ENCODE measurements at places on chromosomes 2 and 18. TPM values are rescaled to one million over a fixed set of nuclear protein-coding genes. Genes with fewer than 3 reads are reported as not detected.

DNA sequence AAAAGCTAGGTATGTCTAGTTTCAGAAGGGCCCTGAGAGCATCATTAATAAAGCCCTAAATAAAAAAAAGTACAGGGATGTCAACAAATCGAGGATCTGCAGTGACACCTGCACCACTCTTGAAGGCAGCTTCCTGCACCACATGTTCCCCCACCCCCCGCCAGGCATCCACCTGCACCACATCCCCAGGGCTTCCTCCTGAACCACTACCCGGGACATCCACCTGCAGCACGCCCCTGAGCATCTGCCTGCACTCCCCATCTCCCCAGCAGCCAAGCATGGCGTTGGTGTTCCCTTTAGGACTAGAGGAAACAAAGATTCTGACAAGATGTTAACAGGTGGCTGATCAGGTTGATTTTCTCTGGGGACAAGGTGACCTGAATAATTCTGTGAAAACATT is 55.2 kb downstream of the DLGAP1 start:
- no peak for DNase-seq

DNA sequence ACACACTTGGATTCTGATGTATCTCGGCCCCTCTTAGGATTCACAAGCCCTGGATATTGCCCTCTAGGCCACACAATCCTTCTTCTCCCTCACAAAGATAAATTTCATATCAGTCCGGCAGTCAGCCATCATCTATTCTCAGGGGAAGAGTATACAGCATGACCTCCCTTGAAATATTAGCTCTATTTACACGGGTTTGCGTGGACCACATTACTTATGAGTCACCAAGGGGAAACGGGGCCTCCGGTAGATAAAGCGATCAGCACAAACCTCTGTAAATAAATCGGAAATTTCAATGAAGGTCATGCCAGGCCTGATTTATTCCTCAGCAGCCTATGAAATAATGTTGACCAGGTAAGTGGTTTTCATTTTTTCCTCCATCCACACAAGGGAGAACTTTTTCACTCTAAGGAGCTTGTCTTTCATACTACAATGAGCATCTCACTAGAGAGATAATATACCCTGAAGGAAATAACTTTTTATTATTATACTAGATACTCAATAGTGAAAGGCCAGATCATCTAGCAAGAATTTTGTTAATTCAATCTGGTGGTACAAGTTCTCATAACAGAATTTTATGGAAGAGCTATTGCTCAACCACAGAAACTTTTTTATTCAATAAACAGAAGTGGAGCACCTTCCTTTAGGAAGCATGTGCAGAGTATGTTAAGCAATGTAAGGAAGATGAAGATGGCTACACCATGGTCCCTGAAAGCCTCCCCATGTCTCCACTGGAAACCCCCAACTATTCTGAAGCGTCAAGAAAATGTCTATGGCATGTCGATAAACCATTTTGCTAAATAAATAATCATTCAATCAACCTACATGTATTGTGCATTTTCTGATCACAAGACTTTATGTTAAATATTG is 125.2 kb upstream of the PIK3C3 start:
- DNase-seq: no peak

GRCh38 chr18:8982416-8983183 is 119.9 kb upstream of the NDUFV2 start:
- no peak for DNase-seq

GRCh38 chr2:198004921-198005829 is 200.8 kb downstream of the PLCL1 start:
- DNase-seq: no peak

The FSHR gene
- not detected for total RNA-seq

DNA sequence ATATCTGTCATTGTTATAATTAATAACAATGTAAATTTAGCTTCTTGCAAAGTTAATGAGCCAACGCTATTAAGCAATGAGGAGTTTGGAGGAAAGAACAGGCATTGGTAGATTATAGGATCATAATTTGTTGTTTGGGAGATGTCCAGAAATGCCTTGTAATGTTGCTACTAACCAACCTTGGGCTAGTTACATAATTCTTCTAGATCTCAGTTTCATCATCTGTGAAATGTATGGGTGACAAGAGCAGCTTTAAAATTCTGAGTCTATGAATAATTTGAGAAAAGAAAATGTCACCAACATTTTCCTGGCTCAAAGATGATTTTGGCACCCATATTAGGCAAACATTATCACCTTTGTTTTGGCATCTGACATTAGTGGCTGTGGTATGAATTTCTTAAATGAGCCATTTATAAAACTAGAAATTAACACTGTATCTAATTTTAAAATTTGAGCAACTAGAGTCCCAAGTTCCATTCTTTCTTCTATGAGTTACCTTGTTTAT is 2.9 kb downstream of the TMEM178A start:
- no peak for DNase-seq

DNA sequence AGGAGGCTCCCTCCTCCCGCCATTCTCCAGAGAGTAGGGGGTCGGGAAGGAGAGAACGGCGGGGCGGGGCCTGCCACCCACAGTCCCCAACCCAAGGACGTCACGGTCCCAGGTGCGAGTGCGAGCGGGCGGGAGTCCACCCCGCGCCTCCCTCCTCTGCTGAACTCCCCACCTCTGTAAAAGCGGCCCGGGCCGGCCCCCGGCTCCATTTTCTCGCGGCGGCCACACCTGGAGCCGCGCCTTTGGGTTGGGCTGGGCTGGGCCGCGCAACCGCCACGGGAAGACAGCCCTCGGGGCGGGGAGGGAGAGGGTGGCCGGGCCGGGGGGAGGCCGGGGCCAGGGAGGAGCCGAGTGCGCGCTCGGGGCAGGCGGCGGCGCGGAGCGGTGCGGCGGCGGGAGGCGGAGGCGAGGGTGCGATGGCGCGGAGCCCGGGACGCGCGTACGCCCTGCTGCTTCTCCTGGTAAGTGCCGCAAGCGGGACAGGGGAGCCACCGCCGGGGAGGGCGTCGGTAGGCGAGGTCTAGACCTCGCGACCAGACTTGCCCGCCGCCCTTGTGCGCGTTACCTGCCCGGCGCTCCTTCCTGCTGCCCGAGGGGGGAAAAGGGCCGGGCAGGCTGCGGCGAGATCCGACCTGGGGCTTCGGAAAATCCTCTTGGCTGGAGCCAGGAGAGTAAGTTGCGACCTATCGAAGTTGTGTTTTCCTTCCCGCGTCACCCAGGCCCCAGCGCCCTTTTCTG is at the start of gene DSG2:
DSG2 (plus strand) TSS at position 342 of the 738 bp plus-strand sequence; CDS start at position 417, 75 bp downstream.
- no peak for DNase-seq

GRCh38 chr18:7633171-7633570 is 66.1 kb downstream of the PTPRM start:
- DNase-seq: no peak

- no peak for DNase-seq
Observed at GRCh38 chr18:74381621-74382295, 66.1 kb downstream of the C18orf63 start.

DNA sequence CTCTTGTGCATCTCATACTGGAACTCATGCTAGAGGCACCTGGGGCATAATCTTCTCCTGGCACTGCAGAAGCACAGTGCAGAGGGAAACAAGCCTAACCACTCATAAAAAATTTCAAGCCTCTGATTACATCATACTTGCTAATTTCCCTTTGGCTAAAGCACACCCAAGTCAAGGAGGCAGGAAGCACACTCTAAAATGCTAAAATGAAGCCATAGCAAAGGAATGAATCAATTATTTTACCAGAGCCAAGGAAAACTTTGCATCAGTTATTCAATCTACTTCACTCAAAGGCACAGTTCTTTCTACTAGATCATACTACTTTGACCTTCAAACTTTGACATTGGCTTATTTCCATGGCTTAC is 79.6 kb upstream of the SPOPL start:
- no peak for DNase-seq

DNA sequence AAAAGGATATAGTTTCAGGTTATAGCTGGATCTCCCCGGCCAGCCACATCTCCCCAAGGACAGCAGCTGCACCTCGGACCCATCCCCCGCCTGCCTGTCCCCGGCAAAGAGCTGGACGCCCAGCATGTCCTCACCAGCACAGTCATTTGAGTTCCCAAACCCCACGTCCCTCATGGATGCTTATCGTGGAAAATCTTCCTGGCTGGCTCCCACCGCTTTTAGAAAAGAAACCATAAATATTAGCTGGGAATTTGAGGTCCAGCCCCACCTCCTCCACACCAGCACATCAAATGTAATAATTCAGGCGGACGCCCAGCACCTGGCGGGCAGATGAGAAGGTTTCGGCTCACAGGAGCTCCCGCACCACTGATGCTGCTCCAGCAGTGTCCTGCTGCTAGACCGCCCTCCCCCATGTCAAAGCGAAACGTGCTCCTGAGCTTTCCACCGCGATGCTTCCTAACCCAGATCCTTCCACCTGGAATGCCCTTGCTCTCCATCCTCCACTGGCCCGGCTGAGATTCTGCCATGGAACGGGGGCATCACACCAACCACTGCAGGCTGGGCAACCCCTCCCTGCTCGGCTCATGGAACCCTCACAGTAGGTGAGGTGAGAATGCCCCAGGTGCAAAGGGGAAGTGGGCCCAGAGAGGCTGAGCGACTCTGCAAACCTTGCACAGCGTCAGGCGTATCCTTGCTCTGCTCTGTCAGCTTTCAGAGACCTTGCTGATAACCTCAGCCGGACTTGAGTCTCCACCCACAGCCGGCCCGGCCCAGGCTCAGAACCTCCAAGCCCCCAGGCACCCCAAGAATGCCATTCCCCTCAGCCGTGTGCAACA is 71.5 kb upstream of the GPC1 start:
- DNase-seq: no peak

The MAP2 gene
- 20.2 TPM for total RNA-seq

The NOSTRIN gene
- total RNA-seq: 26.1 TPM

DNA sequence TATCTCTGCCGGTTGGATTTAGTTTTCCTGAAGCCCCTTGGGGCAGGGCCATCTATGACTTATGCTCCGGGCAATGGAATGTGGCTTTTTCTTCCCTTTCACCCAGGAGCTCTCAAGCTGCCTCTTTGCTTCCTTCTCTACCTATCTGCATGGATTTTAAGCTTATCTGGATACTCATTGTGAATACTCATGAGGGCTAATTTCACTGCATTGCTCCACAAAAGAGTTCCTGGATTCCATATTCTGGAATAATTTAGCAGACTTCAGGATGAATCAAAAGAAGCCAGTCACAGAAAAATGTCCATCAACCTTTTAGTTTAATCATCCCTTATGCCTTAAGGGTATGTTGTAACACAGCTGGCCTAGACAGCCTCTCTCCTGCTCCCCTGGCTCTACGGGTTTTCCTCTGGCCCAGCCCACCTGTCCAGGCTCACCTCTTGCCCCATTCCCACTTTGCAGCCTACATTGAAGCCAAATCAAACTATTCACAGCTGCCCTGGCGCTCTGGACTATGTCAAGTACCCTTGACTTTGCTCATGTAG is 122.8 kb upstream of the RMDN2 start:
- DNase-seq: no peak

The ITGB6 gene
- total RNA-seq: not detected

The MC2R gene
- total RNA-seq: not detected

- DNase-seq: no peak
Observed at GRCh38 chr2:53636596-53636995, 131.0 kb upstream of the CHAC2 start.

The LRATD1 gene
- total RNA-seq: 1.3 TPM

DNA sequence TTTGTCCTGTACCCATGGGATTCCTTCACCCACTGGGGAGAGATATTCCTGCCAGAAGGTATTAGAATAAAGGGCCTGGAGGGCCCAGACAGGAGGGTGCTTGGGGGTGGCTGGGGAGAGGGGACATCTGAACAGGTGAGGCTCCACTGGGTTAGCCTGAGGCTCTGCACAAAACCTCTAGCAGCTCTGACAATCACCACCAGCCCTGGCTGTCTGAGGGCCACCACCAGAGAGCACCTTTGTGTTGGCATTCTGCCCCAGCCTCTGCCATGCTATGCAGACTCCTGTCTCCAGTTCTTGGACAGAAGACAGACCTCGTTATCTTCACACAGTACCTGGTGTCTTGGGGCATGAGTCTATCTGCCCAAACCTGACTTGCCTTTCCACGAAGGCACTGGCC is 25.3 kb downstream of the SLC16A14 start:
- DNase-seq: no peak

The CNDP1 gene
- not detected for total RNA-seq

The FANCL gene
- 23.8 TPM for total RNA-seq

- DNase-seq: no peak
Observed at GRCh38 chr2:47654790-47655562, 128.0 kb upstream of the MSH6 start.

- no peak for DNase-seq
Observed at GRCh38 chr2:68341062-68341329, 21.2 kb upstream of the CNRIP1 start.

- DNase-seq: no peak
Observed at GRCh38 chr18:3874581-3874980, 424.6 kb downstream of the TGIF1 start.

GRCh38 chr2:127637725-127638252 is 8.2 kb upstream of the GPR17 start:
- DNase-seq: no peak

The SPAST gene
- total RNA-seq: 18.6 TPM

- DNase-seq: no peak
Observed at GRCh38 chr18:14969500-14969899, 221.5 kb downstream of the ANKRD30B start.

- no peak for DNase-seq
Observed at GRCh38 chr2:127080226-127080937, 26.6 kb downstream of the BIN1 start.

The SERPINB10 gene
- not detected for total RNA-seq
